Memory B cell (primary cell): ENCODE measurements at places on chromosomes 2 and 18.

- no peak for DNase-seq
- H3K4me1 ChIP-seq: no peaks in the 10 kb centered on the region
- H3K27ac ChIP-seq: no peak overlapping the region
- no peaks in the 10 kb centered on the region for H3K27me3 ChIP-seq
- H3K4me3 ChIP-seq: no peak overlapping the region
These were observed 1242.3 kb upstream of the CELF4 start for GRCh38 chr18:38807915-38808314.

- H3K27ac ChIP-seq: no peak overlapping the region
- no peak overlapping the region for H3K4me3 ChIP-seq
- no peak for DNase-seq
- peaks cover 6% of the 10 kb centered on the region for H3K36me3 ChIP-seq
- H3K4me1 ChIP-seq: no peaks in the 10 kb centered on the region
These were observed 54.4 kb upstream of the FOSL2 start for GRCh38 chr2:28338046-28338817.

- H3K27ac ChIP-seq: peak overlapping the region; percentile 91
- peaks cover 16% of the 10 kb centered on the region for H3K36me3 ChIP-seq
- peaks cover 36% of the 10 kb centered on the region for H3K4me1 ChIP-seq
- H3K4me3 ChIP-seq: peak overlapping the region; percentile 97
- no peaks in the 10 kb centered on the region for H3K27me3 ChIP-seq
These were observed 864 bp downstream of the LBH start for GRCh38 chr2:30231996-30232800.

DNA sequence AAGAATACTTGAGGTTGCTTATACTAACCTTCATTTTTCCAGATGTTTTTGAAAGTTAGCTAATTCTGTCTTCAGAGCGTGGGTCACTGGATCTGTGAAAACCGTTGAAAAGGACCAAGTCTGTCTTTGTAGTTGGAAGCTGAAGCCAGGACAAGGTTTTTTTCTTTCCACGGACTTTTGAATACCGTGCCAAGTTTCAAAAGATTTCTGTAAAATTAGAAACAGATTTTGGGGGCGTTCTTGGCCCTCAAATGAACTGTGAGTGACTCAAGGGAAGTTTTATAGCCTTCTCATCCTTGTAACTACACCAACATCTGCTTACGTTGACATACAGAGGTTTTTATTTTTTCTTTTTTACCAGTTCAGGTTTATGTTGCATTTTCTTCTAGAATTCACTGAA is at the start of gene FAP:
TSS of gene FAP (minus strand) at position 152 of the 400 bp plus-strand sequence. CDS start at position 34, 118 bp downstream.
- H3K4me1 ChIP-seq: no peaks in the 10 kb centered on the region
- H3K27me3 ChIP-seq: peaks cover 16% of the 10 kb centered on the region
- H3K27ac ChIP-seq: no peak within 1 kb of the TSS
- DNase-seq: no peak
- H3K36me3 ChIP-seq: no peaks in the 10 kb centered on the region

DNA sequence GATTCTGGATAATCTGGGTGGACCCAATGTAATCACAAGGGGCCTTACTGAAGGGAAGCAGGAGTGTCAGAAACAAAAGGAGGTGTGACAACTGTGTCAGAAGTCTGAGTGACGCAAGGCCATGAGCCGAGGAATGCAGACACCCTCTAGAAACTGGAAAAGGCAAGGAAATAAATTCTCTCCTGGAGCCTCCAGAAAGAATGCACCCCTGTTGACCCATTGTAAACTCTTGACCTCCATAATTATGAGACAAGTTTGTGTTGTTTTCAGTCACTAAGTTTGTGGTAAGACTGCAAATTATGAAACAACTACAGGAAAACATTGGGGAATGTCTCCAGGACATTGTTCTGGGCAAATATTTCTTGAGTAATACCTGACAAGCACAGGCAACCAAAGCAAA is 47.3 kb upstream of the B3GNT7 start:
- no peak overlapping the region for H3K4me3 ChIP-seq
- peaks cover 2% of the 10 kb centered on the region for H3K27me3 ChIP-seq

- peak overlapping the region; percentile 17 for H3K4me3 ChIP-seq
- peak overlapping the region; percentile 80 for H3K27ac ChIP-seq
- DNase-seq: no peak
- H3K4me1 ChIP-seq: peaks cover 27% of the 10 kb centered on the region
These were observed 86.4 kb downstream of the LIMS1 start for GRCh38 chr2:108620656-108621055.

DNA sequence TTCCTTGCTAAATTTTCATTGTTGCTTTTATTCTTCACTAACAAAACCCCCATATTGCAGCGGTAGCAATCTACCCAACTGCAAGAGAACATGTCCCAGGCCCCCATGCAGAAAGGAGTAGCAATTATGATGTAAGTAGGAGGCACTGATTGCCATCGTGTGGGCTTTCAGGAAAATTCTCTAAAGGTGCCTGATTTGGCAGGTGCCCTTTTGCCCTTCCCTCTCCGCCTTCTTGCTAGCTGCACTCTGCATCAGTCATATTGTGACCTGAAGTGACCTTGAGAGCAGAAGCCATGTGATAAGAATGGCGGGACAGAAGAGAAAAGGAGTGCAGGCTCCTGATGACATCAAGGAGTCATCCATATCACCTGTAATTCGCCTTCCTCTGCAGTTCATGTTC is 112.1 kb downstream of the NCKAP5 start:
- no peaks in the 10 kb centered on the region for H3K36me3 ChIP-seq
- no peak for DNase-seq
- H3K27me3 ChIP-seq: peaks cover 2% of the 10 kb centered on the region
- H3K27ac ChIP-seq: no peak overlapping the region
- H3K4me3 ChIP-seq: no peak overlapping the region

DNA sequence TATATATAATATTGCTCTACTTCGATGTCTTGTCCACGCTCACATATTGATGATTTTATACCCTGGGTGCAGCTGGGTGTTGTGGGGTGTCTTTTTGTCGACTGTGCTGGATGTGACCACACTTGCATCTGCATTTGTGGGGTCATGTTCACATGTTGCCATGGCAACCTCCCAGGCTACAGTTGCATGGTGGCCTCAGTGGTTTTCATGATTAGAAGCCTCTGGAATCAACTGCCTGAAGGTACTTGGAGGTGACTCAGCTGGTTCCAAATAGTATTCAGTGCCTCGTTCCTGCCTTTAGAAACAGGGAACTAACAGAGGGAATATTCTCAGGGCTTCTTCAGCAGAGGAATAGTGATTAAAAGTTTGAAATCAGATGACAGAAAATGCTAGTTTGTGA is 166.3 kb upstream of the NYAP2 start:
- no peak overlapping the region for H3K27ac ChIP-seq
- H3K36me3 ChIP-seq: no peaks in the 10 kb centered on the region
- peaks cover 5% of the 10 kb centered on the region for H3K4me1 ChIP-seq
- DNase-seq: no peak
- no peak overlapping the region for H3K4me3 ChIP-seq
- peaks cover 2% of the 10 kb centered on the region for H3K27me3 ChIP-seq

GRCh38 chr2:99356853-99357252 is 19.7 kb downstream of the EIF5B start:
- H3K27ac ChIP-seq: no peak overlapping the region
- no peak overlapping the region for H3K4me3 ChIP-seq
- no peaks in the 10 kb centered on the region for H3K27me3 ChIP-seq
- H3K36me3 ChIP-seq: peaks cover 12% of the 10 kb centered on the region
- DNase-seq: no peak
- peaks cover 28% of the 10 kb centered on the region for H3K4me1 ChIP-seq

DNA sequence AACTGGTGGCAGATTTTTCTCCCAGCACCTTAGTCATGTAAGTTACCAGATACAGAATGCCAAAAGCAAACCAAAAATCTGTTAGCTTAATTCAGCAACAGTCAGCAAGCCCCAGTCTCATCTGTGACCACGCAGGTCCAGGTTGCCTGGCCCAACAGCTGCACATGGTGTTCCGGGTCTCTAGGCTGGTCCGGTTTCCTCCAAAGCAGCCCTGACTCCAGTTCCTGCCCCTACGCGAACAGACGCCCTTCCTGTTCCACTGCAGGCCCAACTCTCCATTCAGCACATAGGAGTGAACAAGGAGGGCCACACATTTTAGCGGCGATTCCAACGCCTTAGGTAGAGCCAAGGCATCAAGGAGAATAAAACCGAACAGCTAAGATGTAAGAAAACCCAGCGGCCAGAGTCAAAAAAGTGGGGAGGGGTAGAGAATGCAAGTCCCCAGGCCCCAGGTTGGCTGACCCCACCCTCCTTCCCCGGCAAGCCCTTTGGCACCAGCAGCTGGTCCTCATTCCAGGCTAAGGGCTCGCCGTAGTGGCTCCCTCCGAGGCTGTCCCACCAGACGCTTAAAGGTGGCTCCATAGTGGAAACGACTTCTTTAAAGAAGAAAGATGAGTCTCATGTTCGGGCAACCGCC is 1.5 kb downstream of the STK25 start:
- no peak overlapping the region for H3K27ac ChIP-seq
- H3K4me3 ChIP-seq: peak overlapping the region; percentile 84
- peaks cover 14% of the 10 kb centered on the region for H3K4me1 ChIP-seq

- H3K27ac ChIP-seq: no peak overlapping the region
- H3K36me3 ChIP-seq: no peaks in the 10 kb centered on the region
- DNase-seq: no peak
These were observed 6.8 kb upstream of the TEX51 start for GRCh38 chr2:126891681-126892500.

DNA sequence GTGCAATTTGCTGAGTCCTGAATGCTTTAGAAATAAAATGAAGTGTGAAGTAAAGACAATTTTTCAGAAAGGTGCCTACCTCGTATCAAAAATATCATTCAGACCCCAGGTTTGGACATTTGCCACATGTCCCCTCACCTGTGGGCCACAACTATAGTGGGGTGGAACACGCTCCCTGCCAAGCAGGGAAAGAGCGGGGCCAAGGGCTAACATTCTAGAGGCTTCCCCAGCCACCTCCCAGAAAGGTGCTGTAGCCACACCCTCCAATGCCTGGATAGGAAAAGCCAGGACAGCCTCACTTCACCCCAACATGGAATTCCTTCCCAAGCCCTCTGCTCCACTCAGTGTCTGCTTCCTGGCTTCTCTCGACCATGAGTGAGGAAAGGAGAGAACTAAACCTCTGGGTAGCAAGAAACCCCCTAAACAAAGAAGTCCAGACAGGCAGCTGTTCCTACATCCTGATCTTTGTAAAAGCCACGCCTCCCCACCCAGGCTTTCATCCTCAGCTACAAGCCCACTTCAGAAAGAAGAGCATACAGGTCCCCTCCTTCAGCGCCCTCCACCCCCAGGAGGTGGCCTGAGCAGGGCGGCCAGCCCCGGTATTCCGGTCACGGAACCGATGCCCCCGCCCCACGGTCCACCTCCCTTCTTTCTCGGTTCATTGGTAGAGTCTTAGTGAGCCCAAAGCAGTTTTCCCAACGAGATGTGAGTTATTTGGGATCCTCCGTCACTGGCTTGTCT is 2.1 kb downstream of the COL6A3 start:
- DNase-seq: no peak
- no peaks in the 10 kb centered on the region for H3K4me1 ChIP-seq
- H3K4me3 ChIP-seq: no peak overlapping the region
- H3K36me3 ChIP-seq: no peaks in the 10 kb centered on the region
- no peak overlapping the region for H3K27ac ChIP-seq
- peaks cover 6% of the 10 kb centered on the region for H3K27me3 ChIP-seq

GRCh38 chr18:58454406-58455061 is 174.4 kb downstream of the ALPK2 start:
- H3K36me3 ChIP-seq: no peaks in the 10 kb centered on the region
- H3K27me3 ChIP-seq: peaks cover 11% of the 10 kb centered on the region
- H3K4me1 ChIP-seq: peaks cover 2% of the 10 kb centered on the region
- no peak overlapping the region for H3K4me3 ChIP-seq

- no peak overlapping the region for H3K27ac ChIP-seq
- peaks cover 2% of the 10 kb centered on the region for H3K36me3 ChIP-seq
- no peak for DNase-seq
These were observed 12.3 kb upstream of the GPR55 start for GRCh38 chr2:230937362-230937761.

DNA sequence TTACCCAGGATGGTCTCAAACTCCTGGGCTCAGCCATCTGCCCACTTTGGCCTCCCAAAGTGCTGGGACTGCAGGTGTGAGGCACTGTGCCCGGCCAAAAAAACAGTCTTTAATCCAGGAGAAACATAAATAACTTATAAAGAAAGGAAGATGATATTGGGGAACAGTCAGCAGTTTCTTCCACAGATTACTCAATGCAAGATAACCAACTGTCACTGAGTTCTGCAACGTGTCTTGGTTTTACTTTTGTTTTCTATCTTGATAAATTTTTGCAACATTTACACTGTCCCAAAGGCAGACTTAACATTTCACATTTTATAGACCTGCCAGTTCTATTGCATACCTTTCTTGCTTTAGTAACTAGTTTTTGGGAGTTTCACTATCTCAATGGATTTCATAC is 71.1 kb downstream of the ANKRD44 start:
- H3K4me3 ChIP-seq: peak overlapping the region; percentile 77
- peaks cover 64% of the 10 kb centered on the region for H3K4me1 ChIP-seq
- peak overlapping the region; percentile 93 for H3K27ac ChIP-seq

DNA sequence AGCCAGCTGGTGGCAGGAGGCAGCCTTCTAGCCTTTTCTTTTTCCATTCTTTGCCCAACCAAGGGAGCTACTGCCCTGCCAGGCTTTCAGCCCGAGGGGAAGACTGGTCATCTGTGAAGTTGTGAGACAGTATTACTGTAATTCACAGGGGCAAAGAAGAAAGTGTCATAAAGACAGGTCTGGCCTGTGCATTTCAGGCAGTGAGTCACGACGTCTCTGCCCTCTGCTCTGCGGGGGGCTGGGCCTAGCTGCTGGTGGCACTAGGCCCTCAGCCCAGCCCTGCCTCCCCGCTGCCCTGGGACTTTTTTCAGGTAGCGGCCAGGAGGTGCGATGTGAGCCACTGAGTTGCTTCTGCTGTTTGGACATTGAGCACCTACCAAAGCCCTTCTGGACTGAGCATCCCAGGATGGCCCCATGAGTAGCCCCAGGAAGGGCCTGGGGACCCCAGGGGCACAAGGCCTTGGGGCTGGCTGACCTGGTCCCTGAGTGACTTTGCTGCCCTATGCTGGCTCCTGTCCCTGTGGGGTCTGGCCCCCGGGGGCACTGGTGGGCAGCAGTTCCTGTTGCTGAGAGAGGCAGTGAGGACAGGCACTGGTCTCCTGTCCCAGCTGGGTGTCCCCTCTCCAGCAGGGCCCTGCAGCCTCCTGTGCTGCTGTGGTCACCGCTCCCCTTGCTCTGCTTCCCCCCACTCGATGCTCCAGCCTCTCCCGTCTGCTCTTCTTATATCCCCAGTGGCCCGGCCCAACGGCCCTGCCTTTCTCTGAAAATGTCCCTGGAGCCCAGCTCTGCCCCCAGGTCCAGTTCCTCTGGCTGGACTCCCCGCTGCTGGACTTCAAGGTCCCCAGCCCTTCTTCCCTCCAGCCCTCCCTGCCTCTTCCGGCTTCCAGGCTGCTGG is 7.0 kb downstream of the INHBB start:
- no peak overlapping the region for H3K4me3 ChIP-seq
- peaks cover 23% of the 10 kb centered on the region for H3K27me3 ChIP-seq

DNA sequence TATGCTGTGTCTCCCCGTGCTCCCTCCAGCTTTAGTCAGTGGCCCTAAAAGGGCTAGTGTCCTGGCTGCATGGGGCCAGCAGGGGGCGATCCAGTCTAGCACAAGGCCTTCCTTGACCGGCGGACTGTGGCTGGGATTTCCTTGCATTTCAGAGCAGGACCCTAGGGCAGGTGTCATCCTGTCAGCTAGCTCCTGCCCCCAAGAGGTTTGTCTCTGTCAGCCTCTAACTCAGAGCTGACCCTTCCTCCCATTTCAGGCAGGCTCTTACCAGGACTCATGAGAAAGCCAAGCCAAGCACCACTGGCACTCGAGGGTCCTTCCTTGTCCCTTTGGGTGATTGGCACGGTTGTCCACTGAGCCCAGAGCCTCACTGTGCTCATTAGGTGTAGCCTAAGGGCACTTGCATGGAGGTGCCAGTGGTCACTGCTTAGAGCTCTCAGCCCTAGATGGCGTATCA is 140.3 kb downstream of the RPIA start:
- H3K36me3 ChIP-seq: no peaks in the 10 kb centered on the region
- peak overlapping the region; percentile 93 for H3K27ac ChIP-seq
- H3K4me1 ChIP-seq: peaks cover 34% of the 10 kb centered on the region
- H3K27me3 ChIP-seq: no peaks in the 10 kb centered on the region
